ENCODE measurements at places on chromosomes 12 and 14. TPM values are rescaled to one million over a fixed set of nuclear protein-coding genes. Genes with fewer than 3 reads are reported as not detected.

Gene ZNF385A
- 52.2 TPM for total RNA-seq

Gene RNASE12
- not detected for total RNA-seq

Gene STON2
- total RNA-seq = 54.0 TPM

Gene ITGA5
- total RNA-seq = 12.8 TPM

Gene CCDC196
- total RNA-seq = not detected

Gene GPRC5D
- not detected for total RNA-seq

Gene PPP2R3C
- 11.8 TPM for total RNA-seq

Gene VASH1
- 1.4 TPM for total RNA-seq

Gene ORAI1
- total RNA-seq = 7.3 TPM

Gene FAR2
- total RNA-seq = 1.1 TPM

Gene TRMT61A
- 6.1 TPM for total RNA-seq

Gene FBXW8
- 8.0 TPM for total RNA-seq

GRCh38 chr14:104307246-104307626, 168.8 kb downstream of the KIF26A start:
- no peak for ATAC-seq

DNA sequence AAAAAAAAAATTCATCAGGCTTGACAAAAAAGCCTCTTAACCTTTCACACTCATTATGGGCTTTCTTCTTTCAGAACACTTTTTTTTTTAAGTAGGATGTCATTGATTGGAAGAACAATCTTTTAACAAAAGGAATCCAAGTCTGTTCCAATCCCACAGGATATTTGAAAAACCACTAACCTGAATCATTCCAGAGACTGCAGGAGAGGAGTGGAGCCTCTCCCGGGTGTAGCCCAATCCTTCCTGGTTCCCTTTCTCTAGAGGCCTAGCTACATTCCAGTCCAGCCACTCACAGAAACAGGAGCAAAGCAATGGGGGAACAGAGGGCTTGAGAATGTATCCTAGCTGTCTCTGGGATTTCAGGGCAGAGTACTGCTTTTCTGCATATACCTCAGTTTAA, 4.3 kb downstream of the MFAP5 start:
- ATAC-seq = peak; percentile 26

GRCh38 chr12:49538510-49539403, at the start of gene KCNH3:
KCNH3 (plus strand) TSS chr12:49539030; CDS start chr12:49539417, 387 bp downstream.
- peak; percentile 71 for ATAC-seq

- ATAC-seq = peak; percentile 49
Measured at GRCh38 chr14:21071225-21072030, 1.3 kb downstream of the ARHGEF40 start.

- no peak for ATAC-seq
Measured at GRCh38 chr14:96599076-96599475, 96.9 kb downstream of the PAPOLA start.

DNA sequence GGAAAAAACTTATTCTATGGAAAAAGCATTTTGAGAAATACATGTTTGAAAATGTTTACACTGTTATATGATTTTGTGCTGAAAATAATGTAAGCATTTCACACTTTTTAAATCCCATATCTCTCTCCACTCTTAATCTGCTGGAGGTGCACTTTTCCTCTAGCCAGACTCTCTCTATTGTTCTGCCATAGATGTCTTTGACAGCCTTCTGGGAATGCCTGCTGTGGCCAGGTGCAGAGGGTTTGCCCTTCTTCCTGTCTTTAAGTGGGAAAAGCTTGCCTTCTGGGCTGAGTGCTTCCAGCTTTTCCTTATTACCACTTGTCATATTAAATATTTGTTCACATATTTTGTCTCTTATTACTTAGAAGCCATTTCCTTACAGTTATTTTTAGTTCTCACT, 60.1 kb upstream of the PPM1H start:
- ATAC-seq = no peak

GRCh38 chr12:53700567-53700966, 24.7 kb upstream of the ATP5MC2 start:
- ATAC-seq = no peak

GRCh38 chr12:6367065-6367968, 8.0 kb downstream of the SCNN1A start:
- ATAC-seq = no peak

GRCh38 chr12:47071241-47071852, 8.1 kb upstream of the PCED1B start:
- ATAC-seq = peak; percentile 45

- ATAC-seq = no peak
Measured at GRCh38 chr12:20601668-20602280, 93.4 kb upstream of the SLCO1C1 start.

DNA sequence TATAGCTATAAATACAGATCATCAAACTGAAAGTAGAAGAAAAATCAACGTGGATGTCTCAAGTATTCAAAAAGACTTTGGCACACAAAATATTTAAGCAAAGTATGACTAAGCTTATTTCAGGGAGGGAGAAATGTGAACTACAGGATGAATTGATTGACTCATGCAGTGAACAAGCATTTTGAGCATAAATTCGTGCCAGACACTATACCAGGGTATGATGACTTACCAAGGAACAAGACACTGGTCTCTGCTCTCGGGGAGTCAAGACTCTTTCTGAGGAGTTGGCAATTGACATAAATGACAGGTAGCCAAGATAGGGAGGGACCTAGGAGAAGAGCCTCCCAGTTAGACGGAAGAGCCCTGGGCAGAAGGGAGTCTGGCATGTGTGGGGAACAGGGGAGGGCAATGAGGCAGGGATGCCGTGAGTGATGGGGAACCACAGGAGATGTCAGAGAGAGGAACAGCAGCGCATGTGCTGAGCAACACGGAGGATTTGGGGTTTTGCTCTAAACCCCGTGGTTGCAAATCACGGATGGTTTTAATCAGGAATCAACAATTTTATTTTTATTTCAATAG, 115.2 kb downstream of the TMEM132D start:
- no peak for ATAC-seq

DNA sequence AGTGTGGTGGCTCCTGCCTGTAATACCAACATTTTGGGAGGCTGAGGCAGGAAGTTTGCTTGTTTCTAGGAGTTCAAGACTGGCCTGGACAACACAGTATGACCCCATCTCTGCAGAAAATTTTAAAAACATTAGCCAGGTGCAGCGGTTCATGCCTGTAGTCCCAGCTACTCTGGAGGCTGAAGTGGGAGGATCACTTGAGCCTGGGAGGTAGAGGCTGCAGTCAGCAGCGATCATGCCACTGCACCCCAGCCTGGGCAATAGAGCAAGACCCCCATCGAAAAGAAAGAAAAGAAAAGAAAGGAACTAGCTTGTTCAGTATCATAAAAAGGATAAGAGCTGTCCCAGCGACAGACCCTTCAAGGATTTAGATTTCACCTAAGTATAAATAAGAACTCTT, 18.1 kb upstream of the PWP1 start:
- ATAC-seq = no peak

GRCh38 chr14:67285876-67286452, 44.7 kb downstream of the PALS1 start:
- no peak for ATAC-seq

GRCh38 chr12:32069071-32069470, 37.6 kb upstream of the BICD1 start:
- ATAC-seq = no peak

- peak; percentile 47 for ATAC-seq
Measured at GRCh38 chr12:86914721-86915120, 658.5 kb upstream of the MGAT4C start.

DNA sequence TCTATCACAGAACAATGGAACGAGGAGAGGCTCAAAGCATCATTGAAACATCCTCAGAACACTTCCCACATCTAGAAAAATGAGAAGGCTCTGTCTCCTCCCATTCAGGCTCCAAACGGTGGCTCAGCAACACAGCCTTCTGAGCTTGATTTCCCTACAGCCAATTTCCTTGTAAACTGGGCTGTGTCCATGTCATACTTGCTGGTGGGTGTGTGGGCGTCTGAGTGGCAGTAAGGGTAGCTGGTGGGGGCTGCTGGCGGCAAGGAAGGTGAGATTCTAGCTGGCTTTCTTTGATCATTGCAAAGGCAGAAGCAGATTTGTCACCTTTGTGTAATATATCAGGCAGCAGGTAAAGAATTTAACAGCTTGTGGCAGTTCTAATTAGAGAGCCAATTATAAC, 163.7 kb downstream of the CALM1 start:
- no peak for ATAC-seq

DNA sequence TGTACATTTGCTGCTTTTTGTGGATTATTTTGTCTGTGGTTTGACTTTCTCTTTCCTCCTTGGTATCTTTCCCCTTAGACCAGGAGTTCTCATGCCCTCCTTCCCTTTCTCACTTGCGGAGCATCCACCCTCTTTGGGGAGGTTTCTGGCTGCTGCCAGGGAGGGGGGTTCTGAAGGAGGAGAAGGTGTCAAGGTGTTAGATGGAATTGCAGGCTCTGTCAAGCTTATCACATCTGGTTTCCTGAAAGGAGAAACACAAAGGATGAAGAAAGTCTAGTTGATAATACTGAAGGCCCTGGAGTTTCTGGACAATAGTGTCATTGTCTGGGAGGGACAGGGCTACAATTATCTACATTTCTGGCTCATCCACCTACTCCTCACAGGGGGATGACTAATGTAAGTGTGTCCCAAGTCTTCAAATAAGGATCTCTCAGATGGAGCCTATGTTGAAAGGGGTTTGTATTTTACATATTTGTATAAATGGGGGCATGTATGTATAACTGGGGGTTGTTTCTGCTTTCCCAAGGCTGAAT, 217.3 kb upstream of the CCDC196 start:
- ATAC-seq = no peak

- ATAC-seq = no peak
Measured at GRCh38 chr14:55874785-55875184, 243.4 kb upstream of the PELI2 start.

DNA sequence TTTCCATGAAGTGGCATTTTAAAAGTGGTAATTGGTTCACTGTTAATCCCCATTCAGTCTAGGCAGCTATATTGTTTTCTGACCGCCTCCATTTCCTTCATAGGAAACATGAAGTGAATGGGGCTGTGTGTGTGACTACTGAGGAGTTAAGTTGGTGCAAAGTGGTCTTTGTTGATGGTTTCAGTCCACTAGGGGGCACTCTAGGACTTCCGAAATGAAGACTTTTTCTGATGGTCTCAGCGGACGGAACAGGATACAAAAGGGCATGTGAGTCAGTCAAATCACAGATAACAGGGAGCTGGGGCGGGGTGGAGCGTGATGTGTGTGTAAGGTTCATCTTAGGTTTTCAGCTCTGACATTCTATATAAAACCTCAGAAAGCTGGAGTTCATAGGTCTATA, 240.1 kb upstream of the OR4E1 start:
- peak; percentile 46 for ATAC-seq

DNA sequence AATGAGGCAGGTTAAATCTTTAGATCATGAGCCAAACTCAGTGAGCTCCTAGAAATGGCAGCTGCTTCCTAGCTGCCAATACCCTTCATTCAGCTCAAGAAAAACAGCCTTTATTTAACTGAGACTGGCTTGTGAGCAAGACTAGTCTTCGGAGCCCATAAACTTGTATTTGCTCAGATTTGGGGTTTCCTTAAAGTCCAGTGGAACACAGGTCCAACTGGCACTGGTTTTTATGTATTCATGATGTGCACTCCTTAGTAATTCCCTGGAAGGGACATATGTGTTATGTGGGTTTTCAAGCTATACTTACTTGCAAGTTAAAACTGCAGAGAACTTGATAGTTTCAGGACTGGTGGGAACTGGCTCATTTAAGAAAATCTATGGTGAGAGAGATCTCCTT, 380.1 kb upstream of the TMEM132C start:
- no peak for ATAC-seq

- ATAC-seq = peak; percentile 71
Measured at GRCh38 chr12:126198966-126199692, 1133.9 kb downstream of the AACS start.

GRCh38 chr14:35133542-35134328, 11.4 kb downstream of the PRORP start:
- peak; percentile 15 for ATAC-seq

DNA sequence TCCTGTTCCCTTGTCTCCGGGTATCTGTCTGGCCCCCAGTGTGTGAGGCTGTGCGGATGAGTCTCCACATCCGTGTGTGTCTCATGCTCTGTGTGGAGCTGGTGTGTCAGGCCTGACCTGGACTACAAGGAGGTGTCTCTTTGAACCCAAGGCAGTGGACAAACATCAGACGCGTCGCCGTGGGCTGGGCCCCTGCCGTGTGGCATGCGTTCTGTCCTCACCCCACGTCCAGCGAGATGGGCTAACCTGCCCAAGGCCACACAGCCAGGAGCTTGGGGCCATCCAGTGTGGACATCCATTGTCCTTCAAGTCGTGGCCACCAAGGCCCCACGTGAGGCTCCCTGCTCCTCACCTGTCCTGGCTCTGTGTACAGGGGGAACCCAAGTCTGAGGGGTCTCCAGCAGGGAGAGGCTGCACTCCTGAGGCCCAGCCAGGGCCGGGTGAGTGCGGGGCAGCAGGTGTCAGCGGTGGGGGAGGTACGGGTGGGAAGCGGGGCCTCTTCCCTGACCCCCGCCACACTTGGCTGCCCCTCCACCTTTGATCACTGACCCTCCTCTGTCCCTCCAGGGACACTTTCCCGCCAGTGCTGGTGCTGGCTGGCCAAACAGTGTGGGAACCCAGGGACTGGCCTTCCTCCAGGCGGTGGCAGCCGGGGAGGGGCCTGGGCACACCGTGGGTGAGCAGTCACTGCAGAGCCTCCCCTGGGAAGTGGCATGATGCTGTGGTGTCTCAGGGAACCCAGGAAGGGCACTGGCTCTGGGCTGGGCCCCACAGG, 48.5 kb downstream of the CYP46A1 start:
- ATAC-seq = no peak

- ATAC-seq = no peak
Measured at GRCh38 chr12:118430516-118430915, 54.2 kb downstream of the SUDS3 start.

GRCh38 chr14:94538070-94538740, 23.0 kb upstream of the SERPINA4 start:
- no peak for ATAC-seq

DNA sequence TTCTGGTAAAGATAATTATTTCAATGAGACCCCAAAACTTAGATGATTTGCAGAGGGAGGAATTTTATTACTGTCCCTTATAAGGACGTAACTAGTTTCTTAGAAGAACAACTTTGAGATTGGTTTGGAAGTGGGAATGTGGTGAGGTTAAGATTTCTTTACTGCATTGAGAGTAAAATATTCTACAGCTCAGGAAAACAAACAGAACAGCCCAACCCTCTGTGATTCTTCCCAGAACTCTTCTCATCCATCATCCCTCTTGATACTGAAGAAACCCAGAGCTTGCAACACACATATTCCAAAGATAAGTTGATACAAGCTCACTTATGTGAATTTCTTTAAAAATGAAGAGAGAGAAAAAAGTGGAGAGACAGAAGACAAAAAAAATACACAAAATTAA, 234.2 kb downstream of the CRADD start:
- no peak for ATAC-seq

DNA sequence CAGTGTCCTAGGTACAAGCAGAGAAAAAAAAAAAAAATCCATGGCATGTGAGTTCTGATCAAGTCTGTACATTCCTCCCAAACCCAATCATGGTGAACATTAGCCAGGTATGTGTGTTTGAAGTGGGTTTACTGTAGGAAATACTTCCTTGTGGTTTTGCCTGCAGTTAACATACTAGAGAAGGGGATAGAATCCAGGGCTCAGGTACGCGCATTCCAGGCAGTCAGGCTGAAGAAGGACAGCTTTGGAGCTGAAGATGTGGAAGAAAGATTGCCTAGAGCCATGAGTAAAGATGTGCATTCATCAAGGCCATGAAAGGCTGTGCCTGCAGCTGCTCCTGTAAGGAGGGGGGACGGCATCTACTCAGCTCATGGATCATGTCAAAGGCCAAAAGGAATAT, 88.2 kb upstream of the NTF3 start:
- ATAC-seq = no peak

- peak; percentile 64 for ATAC-seq
Measured at GRCh38 chr12:92248977-92249376, 103.3 kb upstream of the BTG1 start.
